Osteocyte (in vitro differentiated cells): ENCODE measurements at places on chromosomes 1 and 21. TPM values are rescaled to one million over a fixed set of nuclear protein-coding genes. Genes with fewer than 3 reads are reported as not detected.

- DNase-seq = no peak
Observed at GRCh38 chr1:30906631-30907441, 1.7 kb downstream of the SDC3 start.

- no peak for DNase-seq
Observed at GRCh38 chr1:201456499-201457309, 12.3 kb downstream of the PHLDA3 start.

GRCh38 chr1:27360159-27361043, 6.4 kb downstream of the MAP3K6 start:
- DNase-seq = no peak

GRCh38 chr21:42699196-42699595, 45.8 kb downstream of the PDE9A start:
- DNase-seq = no peak

DNA sequence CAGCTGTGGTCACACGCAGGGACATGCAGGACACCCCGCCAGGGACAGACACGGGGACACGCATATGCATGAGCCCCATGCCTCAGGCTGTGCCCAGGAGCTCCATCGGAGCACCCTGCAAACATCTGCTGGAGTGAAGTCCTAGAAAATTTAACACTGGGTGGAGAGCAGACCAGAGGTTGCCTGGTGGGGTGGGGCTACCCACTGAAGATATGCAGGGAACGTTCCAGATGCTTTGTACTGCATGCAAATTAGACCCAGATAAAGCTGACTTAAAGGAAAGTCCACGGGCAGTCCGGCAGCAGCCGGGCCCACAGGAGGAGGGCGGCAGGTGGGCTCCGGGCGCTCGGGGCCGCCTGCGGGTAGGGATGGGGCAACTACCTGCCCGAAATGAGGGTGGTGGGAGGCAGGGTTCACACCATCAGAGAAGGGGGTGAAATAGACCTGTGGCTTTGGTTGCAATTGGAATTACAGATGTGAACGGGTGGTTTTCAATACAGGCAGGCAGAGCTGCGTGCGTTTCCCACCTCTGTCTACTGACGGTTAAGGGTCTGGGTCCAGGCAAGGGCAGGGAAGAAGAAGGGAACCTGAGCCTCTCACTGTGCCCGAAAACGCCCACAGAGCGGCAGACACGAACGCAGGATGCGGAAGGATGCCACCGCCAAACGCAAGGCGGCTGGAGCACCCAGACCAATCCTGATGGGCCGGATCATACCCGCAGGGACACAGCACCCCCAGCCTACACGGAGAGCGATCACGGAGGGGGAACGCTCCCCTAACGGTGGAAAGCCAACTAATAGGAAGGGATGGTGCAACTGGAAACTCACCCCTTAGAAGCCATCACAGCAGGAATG, 21.0 kb downstream of the CFAP74 start:
- no peak for DNase-seq

GRCh38 chr1:241355311-241356010, 1.5 kb downstream of the RGS7 start:
- no peak for DNase-seq

GRCh38 chr1:102099916-102100315, 103.2 kb upstream of the OLFM3 start:
- no peak for DNase-seq

- DNase-seq = no peak
Observed at GRCh38 chr1:223052931-223053330, 90.1 kb downstream of the TLR5 start.

GRCh38 chr1:9448132-9449109, 90.8 kb upstream of the SLC25A33 start:
- DNase-seq = no peak

- DNase-seq = no peak
Observed at GRCh38 chr1:84271441-84272151, 29.9 kb upstream of the SAMD13 start.

- peak; percentile 62 for DNase-seq
Observed at GRCh38 chr21:46069719-46070279, 28.1 kb upstream of the COL6A2 start.

- DNase-seq = peak; percentile 63
Observed at GRCh38 chr1:53362270-53362669, 34.4 kb upstream of the LRP8 start.

DNA sequence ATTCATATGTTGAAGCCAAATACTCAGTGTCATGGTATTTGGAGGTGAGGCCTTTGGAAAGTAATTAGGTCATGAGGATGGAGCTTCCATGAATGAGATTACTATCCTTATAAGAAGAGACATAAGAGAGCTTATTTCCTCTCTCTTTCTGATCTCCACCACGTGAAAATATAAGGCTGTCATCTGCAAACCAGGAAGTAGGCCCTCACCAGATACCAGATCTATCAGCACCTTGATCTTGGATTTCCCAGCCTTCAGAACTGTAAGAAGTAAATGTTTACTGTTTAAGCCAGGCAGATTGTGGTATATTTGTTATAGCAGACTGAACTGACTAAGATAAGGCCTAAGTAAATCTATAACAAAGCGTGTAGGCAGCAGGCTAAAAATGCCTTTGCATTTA, 25.3 kb downstream of the RBM11 start:
- DNase-seq = no peak

- no peak for DNase-seq
Observed at GRCh38 chr21:29053656-29054055, 19.8 kb downstream of the CCT8 start.

GRCh38 chr1:64459743-64460142, 10.2 kb upstream of the CACHD1 start:
- no peak for DNase-seq

- DNase-seq = no peak
Observed at GRCh38 chr1:63742526-63742925, 31.3 kb upstream of the ROR1 start.

DNA sequence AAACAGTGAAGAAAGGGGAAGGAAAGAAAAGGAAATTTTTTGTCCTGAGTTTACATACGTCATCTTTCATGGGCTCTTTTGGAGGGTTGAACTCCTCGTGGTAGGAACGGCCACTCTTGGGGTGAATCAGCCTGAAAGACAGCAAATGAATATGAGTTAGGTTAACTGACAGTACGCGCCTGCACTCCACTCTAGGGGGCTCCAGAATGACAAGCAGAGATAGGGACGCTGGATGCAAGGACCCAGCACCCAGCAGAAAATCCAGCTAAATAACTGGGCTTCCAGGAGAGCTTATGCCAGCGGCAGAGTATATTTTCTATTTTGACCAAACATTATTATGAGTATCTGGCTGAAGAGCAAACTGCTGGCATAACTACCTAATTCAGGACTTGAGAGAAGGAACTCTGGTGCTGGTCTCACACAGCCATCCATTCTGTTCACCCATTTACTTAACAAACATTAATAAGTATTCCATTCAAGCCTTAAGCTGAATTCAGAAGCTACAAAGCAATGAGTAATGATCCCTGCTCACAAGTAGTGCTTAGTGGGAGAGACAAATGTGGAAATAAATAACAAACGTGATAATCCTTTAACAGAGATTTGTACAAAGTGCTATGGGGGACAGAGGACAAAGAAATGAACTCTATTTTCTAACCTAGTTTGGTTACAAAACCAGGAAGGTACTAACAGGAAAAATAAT, 22.1 kb downstream of the AK2 start:
- DNase-seq = no peak

GRCh38 chr1:92324784-92325183, 25.9 kb downstream of the RPAP2 start:
- no peak for DNase-seq

DNA sequence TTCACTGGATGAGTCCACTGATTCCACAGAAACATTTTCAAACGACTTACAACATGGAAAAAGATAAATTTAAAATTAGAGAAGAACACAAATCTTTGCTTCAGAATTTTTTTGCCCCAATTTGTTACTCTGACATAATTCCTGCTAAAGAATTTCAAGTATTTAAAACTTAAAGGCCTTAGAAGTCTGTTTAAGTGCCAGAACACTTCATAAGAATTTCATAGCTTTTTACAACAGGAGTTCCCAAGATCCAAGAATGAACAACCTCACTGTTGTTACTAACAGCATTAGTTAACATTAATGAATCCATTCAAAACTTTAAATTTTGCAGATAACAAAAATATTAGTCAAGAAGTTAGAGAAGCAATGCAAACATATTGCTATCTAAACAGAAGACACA, 31.7 kb downstream of the ARHGAP29 start:
- DNase-seq = no peak

GRCh38 chr1:81142099-81142826, 658.5 kb upstream of the ADGRL2 start:
- no peak for DNase-seq

- no peak for DNase-seq
Observed at GRCh38 chr1:214205053-214205452, 75.9 kb upstream of the SMYD2 start.

DNA sequence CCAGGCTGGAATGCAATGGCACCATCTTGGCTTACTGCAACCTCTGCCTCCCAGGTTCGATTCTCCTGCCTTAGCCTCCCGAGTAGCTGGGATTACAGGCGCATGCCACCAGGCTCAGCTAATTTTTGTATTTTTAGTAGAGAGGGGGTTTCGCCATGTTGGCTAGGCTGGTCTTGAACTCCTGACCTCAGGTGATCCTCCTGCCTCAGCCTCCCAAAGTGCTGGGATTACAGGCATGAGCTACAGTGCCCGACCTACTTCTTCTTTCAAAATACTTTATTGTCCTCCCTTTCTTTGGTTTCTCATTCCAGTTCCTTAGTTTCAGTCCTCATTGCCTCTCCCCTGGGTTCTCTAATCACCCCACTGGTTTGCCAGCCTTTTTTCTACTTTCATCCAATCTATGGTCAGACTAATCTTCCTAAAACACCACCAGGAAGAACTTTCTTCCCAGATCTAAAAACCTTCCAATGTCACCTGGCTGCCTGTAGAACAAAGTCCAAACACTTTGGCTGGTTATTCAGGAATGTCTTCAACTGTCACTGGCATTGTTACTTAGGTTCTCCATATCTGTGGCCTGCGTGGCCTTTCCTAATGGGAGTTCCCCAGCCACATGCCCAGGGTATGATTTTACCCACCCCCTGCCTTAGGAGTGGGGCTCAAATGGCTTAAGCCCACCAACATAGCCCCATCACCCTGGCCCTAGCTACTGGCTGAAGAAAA, 29.0 kb upstream of the SLC30A1 start:
- DNase-seq = no peak

DNA sequence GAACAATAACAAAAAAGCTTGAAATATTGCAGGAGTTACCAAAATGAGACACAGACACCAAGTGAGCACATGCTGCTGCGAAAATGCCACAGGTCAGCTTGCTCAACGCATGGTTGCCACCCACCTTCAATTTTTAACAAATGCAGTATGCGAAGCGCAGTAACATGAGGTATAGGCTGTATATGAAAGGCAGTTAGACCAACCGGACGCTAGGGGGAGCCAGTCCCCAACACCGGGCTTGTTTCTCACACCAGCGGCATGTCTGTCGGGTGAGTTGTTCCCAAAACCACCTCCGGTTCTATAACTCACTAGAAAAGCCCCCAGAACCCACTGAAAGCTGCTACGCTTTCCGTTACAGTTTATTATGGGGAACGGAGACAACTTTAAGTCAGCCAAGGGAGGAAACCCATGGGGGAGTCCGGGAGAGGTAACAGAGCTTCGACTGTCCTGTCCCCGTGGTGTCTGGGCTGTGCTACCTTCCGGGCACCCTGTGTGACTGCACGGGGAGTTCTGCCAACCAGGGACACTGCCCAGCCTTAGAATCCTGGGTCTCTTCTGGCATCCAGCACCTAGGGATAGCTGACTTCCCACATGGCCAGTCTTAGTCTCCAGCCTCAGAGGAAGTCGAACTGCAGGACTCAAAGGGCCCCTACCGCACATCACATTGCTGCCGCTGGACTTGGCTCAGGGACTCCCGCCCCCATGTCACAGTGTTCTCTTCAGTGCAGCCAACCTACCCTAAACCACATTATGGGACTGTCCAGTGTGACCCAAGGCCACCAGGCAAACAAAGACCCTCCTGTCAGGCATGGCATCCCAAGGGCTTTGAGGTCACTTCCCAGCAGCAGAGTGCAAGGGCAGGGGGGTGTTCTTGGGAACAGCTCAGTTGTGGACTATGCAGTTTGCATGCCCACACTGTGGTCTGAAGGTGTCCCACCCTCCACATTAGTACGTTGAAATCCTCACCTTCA, 14.0 kb downstream of the RNF187 start:
- peak; percentile 93 for DNase-seq

GRCh38 chr1:225451840-225452515, 24.1 kb upstream of the LBR start:
- no peak for DNase-seq

- DNase-seq = no peak
Observed at GRCh38 chr1:98975113-98975512, 29.5 kb downstream of the PLPPR5 start.

DNA sequence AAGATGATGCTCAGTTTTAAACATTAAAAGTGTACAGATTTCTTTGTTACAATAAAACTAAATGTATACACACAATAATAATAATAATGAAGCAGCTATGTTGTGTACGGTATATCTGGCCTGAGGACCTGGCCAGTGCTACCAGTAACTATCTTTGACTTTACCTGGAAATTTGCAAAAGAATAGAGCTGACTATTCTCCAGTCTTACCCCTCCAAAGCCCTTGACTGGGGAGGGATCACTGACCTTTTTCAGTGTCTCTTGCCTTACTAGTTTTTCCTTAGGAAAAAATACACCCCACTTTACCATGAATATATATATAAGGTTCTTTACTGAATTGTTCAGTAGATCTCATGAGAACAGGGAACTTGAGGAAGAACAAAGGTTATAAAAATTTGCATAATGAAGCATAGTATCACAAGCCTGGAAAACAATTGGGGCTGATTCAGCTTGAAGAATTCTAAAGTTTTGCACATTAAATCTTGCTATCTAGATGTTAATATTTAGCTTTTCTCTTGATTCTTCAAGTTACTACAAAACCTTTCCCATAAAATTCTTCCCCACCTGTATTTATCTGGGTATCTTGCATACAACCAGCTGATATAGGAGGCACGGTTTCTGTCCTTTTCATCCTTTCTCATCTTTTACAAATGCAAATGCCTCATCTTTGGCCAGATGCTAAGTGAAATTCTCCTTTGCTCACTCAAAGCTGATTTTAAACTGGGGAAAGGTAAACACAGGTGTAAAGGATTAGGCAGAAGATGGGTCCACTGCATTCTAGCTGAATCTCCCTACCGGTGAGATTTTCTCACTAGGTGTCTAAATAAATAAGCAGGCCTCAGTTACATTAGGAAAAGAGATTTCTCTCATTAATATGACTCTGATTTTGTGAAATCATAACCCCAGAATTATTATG, 25.0 kb upstream of the SLAMF1 start:
- no peak for DNase-seq

The KLF18 gene
- total RNA-seq = not detected in 2 replicates

The OXCT2 gene
- total RNA-seq = 0.18 TPM in 1 of 2 replicates, not detected in the other
